Left lung (tissue), 14 donors: ENCODE measurements at places on chromosomes 7 and 10. TPM values are rescaled to one million over a fixed set of nuclear protein-coding genes. Genes with fewer than 3 reads are reported as not detected.

GRCh38 chr10:121527690-121528089 lies 70.6 kb downstream of the FGFR2 start:
- H3K4me3 ChIP-seq, result no peak overlapping the region
- H3K36me3 ChIP-seq, result no peaks in the 10 kb centered on the region
- H3K27ac ChIP-seq, result no peak overlapping the region
- H3K4me1 ChIP-seq, result no peaks in the 10 kb centered on the region

- H3K4me1 ChIP-seq, result no peaks in the 10 kb centered on the region
- no peak overlapping the region for H3K4me3 ChIP-seq
- no peak overlapping the region for H3K27ac ChIP-seq
- H3K27me3 ChIP-seq, result no peaks in the 10 kb centered on the region
- DNase-seq, result no peak
These were observed 567.5 kb downstream of the POM121L12 start for GRCh38 chr7:53602817-53603418.

GRCh38 chr10:110845192-110845755 lies 26.5 kb upstream of the PDCD4 start:
- no peak for DNase-seq
- H3K36me3 ChIP-seq, result no peaks in the 10 kb centered on the region
- H3K27ac ChIP-seq, result no peak overlapping the region
- H3K4me1 ChIP-seq, result peaks cover 12% of the 10 kb centered on the region
- H3K4me3 ChIP-seq, result no peak overlapping the region

DNA sequence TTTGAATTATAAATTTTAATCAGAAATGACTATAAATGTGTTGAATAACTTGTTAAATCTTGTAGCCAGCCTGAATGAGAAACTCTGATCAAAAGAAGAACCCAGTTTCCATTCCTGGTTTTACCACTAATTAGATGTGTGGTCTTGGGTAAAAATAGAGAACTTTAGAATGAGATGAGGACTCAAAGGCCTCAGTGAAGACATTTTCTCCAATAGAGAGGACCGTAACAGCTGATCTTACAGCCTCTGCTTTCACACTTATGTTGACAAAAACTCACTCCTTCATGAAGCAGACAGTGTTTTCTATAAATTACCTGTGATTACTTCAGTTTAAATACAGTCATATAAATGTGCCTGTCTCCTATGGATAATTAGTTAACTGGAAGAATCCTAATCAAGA lies 200.1 kb upstream of the MEOX2 start:
- no peaks in the 10 kb centered on the region for H3K4me1 ChIP-seq
- H3K4me3 ChIP-seq, result no peak overlapping the region
- H3K27ac ChIP-seq, result no peak overlapping the region
- H3K36me3 ChIP-seq, result no peaks in the 10 kb centered on the region

GRCh38 chr10:33214174-33214573 lies 120.3 kb downstream of the NRP1 start:
- no peaks in the 10 kb centered on the region for H3K27me3 ChIP-seq
- no peak for DNase-seq
- H3K36me3 ChIP-seq, result no peaks in the 10 kb centered on the region
- H3K27ac ChIP-seq, result no peak overlapping the region
- H3K4me3 ChIP-seq, result no peak overlapping the region
- H3K4me1 ChIP-seq, result peaks cover 17% of the 10 kb centered on the region

GRCh38 chr7:123916240-123916724 lies 8.8 kb upstream of the SPAM1 start:
- no peaks in the 10 kb centered on the region for H3K4me1 ChIP-seq
- DNase-seq, result no peak
- no peak overlapping the region for H3K27ac ChIP-seq
- no peak overlapping the region for H3K4me3 ChIP-seq

- H3K4me1 ChIP-seq, result peaks cover 79% of the 10 kb centered on the region
- no peak for DNase-seq
- no peak overlapping the region for H3K4me3 ChIP-seq
- H3K27ac ChIP-seq, result no peak overlapping the region
- H3K27me3 ChIP-seq, result no peaks in the 10 kb centered on the region
These were observed 42.9 kb downstream of the HK1 start for GRCh38 chr10:69321039-69321715.

DNA sequence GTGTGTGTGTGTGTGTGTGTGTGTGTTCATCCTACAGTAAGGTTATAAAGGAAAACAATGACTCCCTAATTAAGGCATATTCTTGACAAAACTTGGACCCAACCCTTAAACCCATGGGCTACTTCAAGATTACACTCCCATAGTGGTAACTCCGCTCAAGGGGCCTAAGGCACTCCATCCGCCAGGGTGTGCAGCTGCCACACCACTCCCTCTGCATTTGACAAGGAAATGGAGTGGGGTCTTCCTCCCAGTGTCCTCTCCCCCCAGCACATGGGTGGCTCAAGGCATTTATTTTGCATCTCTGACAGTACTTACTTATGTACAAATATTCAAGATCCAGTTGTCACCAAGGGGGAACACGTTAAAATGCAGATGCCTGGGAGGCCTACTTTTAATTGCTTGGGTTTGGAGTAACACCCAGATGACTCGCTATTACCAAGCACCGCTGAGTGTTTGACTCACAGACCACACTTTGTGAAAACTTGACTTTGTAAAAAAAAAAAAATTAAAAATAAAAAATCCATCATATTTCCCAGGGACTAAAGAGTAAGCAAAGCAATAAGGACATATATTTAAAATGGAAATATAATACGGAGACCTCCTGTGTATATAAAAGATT lies 53.0 kb upstream of the AGR3 start:
- no peak overlapping the region for H3K4me3 ChIP-seq
- H3K27ac ChIP-seq, result no peak overlapping the region
- no peaks in the 10 kb centered on the region for H3K36me3 ChIP-seq
- no peaks in the 10 kb centered on the region for H3K27me3 ChIP-seq
- no peak for DNase-seq
- H3K4me1 ChIP-seq, result peaks cover 19% of the 10 kb centered on the region

DNA sequence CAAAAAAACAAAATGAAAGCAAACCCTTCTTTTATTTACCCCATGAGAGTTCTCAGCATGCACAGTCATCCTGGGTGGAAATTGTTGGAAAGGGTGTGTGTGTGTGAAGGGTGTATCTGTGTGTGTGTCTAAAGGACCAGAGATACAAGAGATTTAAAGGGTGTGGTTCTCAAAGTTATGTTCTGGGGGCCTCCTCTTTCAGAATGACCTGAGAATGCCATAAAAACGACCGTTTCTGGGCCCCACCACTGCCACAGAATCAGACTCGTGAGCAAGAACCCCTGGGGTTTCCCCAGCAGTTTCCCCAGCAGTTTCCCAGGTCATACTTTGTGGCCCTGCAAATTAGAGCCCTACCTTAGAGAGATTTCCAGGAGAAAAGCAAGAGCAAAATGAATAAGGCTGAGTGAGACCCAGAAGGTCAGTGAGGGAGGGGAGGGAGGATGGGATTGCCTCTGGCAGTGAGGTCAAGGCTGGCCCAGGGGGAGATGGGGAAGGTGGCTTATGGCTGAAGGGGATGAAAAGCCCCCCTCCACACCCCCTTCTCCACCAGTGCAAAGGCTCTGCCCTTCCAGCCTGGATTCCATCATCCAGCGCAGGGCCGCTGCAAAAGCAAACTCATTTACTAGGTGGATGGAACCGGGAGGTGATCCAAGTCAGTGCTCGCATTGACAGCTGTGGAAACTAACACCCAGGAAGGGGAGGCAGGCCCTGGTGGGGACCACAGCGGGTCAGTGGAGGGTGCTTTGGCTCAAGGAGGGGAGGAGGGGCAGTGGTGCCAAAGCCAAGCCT lies 10.2 kb downstream of the PYROXD2 start:
- no peaks in the 10 kb centered on the region for H3K36me3 ChIP-seq
- H3K27me3 ChIP-seq, result no peaks in the 10 kb centered on the region
- H3K27ac ChIP-seq, result no peak overlapping the region

GRCh38 chr10:97175586-97175985 lies 10.2 kb downstream of the SLIT1 start:
- H3K36me3 ChIP-seq, result no peaks in the 10 kb centered on the region
- H3K27ac ChIP-seq, result no peak overlapping the region
- DNase-seq, result no peak
- no peak overlapping the region for H3K4me3 ChIP-seq
- peaks cover 37% of the 10 kb centered on the region for H3K27me3 ChIP-seq

DNA sequence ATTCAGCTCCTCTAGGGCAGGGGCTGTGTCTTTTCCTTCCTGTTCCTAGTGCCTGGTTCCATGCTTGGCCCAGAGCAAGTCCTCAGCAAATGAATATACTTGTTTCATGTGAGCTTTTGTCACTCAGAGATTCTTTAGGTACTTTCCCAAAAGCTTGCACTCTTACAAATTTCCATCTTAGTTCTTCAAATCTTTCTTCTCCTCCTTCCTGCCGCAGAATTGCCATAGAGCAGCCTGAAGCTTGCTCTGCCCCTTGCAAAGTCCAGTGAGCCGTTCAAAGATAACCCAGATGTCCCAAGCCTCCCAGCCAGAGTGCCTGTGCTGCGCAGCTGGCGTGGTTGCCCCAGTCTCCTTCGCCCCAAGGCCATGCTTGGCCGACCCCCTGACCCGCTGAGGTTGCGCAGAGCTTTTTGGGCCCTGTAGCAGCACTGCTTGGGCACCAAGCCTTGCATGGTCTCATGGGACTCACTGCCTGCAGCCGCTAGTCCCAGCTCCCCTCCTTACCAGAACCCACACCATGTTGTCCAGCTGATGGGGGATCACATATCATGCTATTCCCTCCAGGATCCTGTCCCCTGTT lies 20.7 kb downstream of the CHST3 start:
- H3K36me3 ChIP-seq, result no peaks in the 10 kb centered on the region
- no peak overlapping the region for H3K4me3 ChIP-seq
- no peaks in the 10 kb centered on the region for H3K27me3 ChIP-seq
- peaks cover 49% of the 10 kb centered on the region for H3K4me1 ChIP-seq
- no peak for DNase-seq
- H3K27ac ChIP-seq, result peak overlapping the region; percentile 16

GRCh38 chr7:143199040-143199439 lies 15.8 kb downstream of the TAS2R39 start:
- no peaks in the 10 kb centered on the region for H3K36me3 ChIP-seq
- no peak overlapping the region for H3K4me3 ChIP-seq
- no peak overlapping the region for H3K27ac ChIP-seq
- no peak for DNase-seq
- H3K4me1 ChIP-seq, result no peaks in the 10 kb centered on the region

BBS9 gene
- total RNA-seq, result 22.4 TPM

HTR5A gene
- total RNA-seq, result not detected

CCDC146 gene
- total RNA-seq, result 14.5 TPM

EN2 gene
- not detected for total RNA-seq

PPP3CB gene
- 32.3 TPM for total RNA-seq

CYP3A5 gene
- total RNA-seq, result 6.0 TPM

GLCCI1 gene
- total RNA-seq, result 42.6 TPM

CCDC186 gene
- 36.2 TPM for total RNA-seq

ZCCHC24 gene
- 31.2 TPM for total RNA-seq

GPR26 gene
- total RNA-seq, result not detected
